HuH-7 (cell line): ENCODE measurements at places on chromosomes 3 and 15.

- DNase-seq: no peak
Measured at GRCh38 chr3:116140100-116140689, 305.1 kb downstream of the LSAMP start.

DNA sequence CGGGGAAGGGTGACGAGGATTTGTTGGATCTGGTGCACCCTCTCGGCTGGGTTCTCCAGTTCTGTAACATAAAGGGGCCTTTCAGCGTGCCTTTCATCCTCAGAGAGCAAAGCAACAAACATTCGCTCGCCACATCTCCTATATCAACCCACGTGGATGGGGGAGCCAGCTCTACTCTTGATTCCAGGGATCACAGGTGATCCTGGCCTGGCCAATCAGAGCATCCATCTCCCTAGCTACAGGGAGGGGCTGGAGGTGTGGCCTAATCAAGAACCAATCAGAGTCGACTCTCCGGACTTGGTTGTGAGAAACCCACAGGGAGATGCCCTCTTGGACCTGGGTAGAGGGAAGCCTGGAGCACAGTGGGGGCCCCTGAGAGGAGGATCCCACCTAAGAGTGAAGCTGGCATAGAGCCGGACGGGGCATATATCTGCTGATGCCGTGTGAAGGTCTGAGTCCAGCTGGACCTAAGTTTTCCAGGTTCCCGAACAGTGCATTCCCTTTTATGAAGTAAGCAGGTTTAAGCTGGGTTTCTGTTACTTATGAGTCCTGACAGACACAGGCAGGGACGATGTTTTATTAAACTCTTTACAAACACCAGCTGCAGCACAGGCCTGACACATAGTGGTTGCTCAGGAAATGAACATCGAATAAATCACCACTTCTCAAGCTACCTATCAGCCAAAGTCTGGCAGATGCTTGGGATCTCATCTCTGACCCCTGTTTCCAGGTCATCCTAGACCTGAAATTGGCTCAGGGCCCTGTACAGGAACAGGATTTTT, 50.7 kb upstream of the RAD18 start:
- no peak for DNase-seq

GRCh38 chr15:87681104-87681503, 575.4 kb downstream of the NTRK3 start:
- DNase-seq: no peak

GRCh38 chr15:77085297-77085696, 14.4 kb upstream of the TSPAN3 start:
- DNase-seq: no peak

- DNase-seq: no peak
Measured at GRCh38 chr15:85010386-85011159, 28.9 kb downstream of the PDE8A start.

DNA sequence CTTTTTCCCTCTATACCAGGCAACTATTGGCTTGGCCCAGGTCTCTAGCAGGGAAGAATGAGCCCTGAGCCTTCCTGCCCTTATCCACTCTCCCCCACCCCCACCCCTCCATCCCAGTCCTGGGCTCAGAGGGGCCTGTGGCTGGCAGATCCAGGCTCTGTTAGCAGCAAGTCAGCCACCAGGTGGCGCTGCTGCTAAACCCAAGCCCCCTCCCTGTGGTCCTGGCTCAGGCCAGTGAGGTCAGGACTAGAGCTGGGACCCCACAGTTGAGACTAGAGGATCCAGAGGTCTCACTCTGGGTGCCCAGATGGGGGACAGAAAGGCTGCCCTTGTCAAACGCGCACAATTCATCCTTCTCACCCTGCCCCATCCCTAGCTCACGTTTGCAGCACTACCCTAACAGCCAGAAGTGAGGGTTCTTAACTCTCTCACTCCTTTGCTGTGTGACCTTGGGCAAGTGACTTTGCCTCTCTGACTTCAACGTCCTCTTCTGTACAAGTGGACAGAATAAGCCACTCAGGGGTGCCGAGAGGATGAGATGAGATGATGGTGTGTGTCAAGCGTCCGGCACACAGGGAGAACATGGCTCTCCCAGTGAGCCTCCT, 46.8 kb upstream of the SLC6A1 start:
- DNase-seq: peak; percentile 99

DNA sequence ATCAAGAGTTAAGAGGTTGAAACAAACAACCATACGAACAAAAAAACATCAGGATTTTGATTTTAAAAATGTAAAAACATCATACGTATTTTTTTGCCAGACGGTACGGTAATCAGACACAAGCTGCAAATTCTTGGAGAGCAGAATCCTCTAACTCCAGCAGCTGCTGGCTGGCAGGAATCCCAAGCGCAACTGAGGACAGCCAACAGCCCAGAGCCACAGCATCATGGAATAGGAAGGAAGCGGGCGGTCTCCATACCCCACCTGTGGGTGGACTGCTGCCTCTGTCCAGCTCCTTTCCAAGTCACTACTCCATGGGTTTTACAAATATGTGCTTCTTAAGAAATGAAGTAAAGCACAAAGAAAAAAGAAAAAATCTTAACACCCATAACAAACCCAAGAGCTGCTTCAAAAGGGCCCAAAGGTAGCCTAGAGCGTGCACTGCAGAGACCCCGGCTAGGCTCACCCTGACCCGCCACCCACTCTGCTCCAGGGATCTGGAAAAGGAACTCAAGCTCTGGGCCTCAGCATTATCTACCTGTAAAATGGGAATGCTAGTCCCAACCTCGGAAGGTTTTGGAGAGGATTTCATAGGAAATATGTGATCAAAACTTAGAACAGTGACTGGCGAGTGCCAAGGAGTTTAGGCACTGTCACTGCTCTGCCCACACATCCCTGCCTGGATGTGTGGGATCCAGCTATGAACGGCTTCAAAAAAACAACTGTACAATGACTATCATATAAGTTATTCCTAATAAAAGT, 33.4 kb downstream of the ZXDC start:
- no peak for DNase-seq
